ENCODE measurements at places on chromosomes 3 and 15. TPM values are rescaled to one million over a fixed set of nuclear protein-coding genes. Genes with fewer than 3 reads are reported as not detected.

DNA sequence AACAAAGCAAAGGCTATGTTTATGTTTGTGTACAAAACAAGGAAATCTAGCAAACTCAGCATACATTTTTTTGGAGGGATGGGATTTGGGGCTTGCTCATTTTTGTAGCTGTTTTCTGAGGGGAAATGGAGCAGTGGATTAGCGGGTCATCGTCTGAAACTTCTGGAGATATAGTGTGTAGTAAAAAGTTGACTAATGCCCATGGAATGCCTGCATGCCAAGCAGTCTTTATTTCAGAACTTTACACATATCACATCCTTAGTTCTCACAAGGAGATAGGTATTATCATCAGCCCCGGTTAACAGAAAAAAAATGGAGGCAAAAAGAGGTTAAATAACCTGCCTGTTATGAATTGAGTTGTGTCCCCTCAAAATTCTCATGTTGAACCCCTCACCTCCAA is 47.1 kb downstream of the ATP13A4 start:
- DNase-seq: no peak

DNA sequence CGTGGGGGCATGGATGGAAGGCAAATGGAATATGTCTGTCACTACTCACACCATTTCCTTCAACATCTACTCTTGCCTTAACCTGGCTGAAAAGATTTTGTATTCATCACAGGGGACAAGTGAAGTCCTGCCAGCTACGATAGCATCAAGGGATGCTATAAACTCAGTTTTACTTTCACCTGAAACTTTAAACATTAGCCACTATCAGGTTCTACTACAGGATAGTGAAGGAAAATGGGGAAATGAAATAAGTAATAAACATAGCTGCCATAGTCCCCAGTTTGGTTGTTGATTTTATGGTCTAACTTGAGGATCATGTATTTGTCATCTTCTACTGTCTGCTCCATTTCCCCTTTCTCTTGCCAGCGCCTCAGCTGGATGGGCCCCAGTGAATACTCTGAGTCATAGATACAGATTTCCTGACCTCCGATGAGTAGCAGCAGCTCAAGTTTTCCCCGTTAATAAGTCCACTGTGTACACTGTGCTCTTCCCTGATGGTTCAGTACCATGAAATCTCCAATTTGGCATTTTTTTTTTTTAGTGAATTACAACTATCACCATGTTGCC is 338.2 kb upstream of the SLCO3A1 start:
- DNase-seq: no peak

GRCh38 chr3:110479731-110480130 is 591.9 kb upstream of the NECTIN3 start:
- no peak for DNase-seq

- no peak for DNase-seq
Measured at GRCh38 chr3:172259726-172260248, 188.5 kb downstream of the GHSR start.

DNA sequence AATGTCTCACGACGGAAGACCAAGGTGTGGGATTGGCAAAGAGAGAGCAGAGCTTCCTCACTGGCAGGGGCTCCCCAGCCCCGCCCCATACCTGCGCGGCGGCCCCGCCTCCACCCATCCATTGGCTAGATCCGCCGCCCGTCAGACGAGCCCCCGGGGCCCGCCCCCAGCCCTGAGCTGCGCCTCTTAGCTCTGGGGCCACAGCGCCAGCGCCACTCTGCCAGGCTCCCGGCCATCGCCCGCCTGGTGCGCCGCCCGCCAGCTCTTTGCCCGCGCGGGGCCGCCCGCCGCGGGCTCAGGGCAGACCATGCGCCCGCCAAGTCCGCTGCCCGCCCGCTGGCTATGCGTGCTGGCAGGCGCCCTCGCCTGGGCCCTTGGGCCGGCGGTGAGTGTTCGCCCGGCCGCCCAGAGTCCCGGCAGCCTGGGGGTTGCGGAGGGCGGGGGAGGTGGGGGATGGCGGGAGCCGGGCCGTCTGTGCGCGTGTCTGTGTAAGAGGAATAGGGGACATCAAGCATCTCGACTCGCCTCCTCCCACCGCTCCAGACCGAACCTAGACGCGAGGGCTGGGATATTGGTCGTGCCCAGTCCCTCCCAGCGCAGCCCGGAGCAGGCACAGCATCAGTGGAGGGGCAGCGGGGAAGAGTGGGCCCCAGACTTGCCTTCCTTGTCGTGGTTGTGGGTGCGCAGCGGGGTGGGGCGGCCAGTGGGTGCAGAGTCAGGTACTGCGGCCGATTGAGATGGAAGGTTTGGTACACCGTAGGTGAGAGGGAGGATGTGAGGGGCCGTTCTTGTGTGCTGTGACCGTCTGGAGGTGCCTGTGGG is at the start of gene VIPR1:
TSS of gene VIPR1 (plus strand) at position 215 of the 822 bp plus-strand sequence. CDS start at position 308, 93 bp downstream.
- DNase-seq: peak; percentile 30

Gene NCBP2
- 69.2 TPM for total RNA-seq

DNA sequence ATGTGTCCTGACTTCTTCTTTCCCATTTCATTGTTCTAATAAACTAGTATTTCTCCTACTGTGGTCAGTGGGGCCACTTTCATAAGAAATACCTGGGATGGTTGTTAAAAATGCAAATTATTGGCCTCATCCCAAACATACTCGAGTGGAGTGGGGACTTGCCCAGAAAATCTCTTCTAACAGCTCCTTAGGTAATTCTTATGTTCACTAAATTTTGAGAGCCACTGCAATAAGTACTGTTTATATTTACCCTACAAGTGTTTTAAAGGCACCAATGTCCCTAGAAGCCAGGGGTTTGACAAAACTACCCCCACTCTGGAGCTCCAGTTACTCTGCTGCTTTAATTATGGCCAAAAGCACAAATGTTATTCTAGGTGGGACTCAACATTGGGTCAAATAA is 70.0 kb upstream of the ACP3 start:
- DNase-seq: no peak

Gene PPP1R14D
- total RNA-seq: 0.53 TPM

- DNase-seq: peak; percentile 4
Measured at GRCh38 chr3:71510510-71510909, 73.0 kb downstream of the FOXP1 start.

Gene GREM1
- 0.11 TPM for total RNA-seq

DNA sequence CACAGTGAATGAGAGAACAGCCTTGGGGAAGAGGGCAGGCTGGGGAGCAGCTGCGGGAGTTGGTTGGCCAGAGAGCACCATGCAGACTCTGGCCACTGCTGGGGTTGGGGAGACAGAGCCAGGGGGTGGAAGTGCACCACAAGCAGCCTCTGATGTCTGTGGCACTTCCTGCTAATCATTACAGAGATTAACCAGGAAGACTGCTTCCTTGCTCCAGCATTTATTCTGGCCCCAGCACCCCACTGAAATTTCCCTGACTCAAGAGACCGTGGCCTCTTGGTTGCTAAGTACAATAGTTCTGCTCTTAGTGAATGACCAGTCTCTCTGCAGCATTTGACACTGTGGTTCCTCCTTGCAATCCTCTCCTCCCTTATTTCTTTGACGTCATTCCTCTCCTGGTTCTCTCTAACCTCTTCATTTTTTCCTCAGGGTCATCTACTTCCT is 266.2 kb upstream of the ROPN1 start:
- no peak for DNase-seq

Gene SERINC4
- total RNA-seq: not detected

DNA sequence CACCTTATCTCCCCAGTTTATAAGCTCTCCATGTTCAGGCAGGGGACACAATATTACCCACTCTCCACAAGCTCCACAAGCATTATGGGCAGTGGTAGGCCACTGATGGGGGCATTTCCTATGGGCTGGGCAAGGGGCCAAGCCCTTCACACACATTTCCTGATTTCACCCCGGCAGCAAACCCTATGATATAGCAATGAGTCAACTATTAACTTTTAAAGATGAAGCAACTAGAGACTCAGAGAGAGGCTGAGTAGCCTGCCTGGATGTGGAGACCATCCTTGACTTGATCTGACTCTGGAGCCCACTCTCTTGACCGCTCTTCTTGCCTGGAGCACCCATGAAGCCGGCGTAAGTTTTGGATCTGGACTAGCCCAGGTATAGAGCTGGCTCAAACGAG is 27.4 kb downstream of the FOXL2NB start:
- DNase-seq: no peak

GRCh38 chr3:115513416-115513800 is 109.9 kb upstream of the GAP43 start:
- DNase-seq: no peak

Gene IMPG2
- 0.02 TPM for total RNA-seq

Gene TEX55
- total RNA-seq: not detected

DNA sequence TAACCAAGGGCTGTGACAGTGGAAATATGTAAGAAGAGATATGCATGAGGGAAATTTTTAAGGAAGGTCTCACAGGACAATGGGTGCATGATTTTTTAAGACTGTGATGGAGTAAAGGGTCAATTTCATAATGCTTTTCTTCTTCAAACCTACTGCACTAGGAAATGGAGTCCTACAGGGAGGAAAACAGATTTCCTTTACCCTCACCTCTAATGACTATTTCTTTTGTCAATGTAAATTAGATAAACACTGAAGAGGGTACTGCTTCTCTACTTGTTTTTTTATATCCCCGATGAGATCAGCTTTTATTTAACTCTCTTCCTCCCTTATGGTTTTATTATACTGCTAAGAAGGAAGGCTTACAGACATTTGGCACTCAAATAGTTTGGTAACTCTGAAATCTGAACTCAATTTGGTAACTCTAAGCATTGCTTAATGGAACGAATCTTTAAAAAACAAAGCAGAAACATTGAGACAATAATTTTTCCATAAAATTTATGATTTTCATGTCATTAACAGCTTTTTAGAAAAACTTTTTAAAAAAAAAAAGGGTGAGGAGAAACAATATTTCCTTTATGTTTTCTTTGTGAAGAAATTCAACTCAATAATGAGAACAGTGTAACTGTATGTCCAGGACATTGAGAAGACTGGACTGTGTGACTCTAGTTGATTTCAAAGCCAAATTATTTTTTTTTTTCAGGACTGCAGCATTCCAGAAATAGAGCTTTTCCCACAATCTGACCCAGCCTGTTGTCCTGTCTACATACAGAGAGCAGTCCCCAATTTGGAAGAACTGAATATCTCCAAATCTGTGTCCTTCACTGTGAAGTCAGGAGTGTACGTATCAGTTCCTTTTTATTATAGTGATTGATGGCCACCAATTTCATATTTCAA is 64.4 kb downstream of the CRYBG3 start:
- DNase-seq: no peak

DNA sequence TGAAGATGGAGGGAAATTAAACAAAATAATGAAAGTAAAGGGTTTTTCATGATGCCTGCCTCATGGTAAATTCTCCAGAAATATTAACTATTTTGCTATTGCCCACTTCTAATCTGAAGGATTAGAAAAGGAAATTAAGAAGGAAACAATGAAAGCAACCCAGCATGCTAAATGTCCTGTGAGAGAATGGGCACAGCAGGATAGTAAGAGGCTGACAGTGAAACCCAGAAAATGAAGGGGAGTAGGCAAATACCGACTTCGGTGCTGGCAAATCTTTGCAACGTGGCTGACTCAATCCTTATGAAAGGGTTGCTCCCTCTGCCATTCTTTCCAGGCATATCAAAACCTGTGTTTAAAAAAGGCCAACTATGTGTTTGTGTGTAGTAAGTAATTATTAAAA is 147.5 kb upstream of the SYNPR start:
- DNase-seq: no peak

Gene KBTBD8
- 16.2 TPM for total RNA-seq

Gene WNT5A
- total RNA-seq: not detected

DNA sequence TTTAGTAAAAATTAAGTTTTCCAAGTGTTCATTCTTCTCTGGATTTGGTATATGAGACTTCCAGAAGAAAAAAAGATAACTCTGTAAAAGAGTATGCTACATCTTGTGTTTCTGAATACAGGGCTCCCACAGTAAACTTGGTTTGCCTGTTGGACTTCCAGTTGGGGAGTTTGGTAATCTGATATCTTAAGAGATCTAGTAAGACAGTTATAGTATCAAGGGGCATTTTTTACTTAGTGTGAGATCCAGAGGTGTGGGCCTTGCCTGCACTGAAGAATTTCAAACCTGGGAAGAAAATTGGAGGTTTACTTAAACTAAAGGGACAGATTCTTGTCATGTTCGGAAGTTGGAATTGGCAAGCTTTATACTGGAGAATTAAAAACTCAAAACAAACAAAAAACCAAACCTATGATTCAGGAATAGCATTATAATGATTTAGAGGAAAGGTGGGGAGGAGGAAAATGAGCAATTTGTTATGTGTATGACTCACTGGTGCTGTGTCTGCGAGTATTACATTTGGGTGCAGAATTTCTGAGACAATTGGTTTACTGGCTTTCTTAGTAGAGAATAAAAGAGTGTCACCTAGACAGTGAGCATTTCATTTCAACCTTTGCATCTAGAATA is 58.9 kb upstream of the ULK4 start:
- DNase-seq: no peak

DNA sequence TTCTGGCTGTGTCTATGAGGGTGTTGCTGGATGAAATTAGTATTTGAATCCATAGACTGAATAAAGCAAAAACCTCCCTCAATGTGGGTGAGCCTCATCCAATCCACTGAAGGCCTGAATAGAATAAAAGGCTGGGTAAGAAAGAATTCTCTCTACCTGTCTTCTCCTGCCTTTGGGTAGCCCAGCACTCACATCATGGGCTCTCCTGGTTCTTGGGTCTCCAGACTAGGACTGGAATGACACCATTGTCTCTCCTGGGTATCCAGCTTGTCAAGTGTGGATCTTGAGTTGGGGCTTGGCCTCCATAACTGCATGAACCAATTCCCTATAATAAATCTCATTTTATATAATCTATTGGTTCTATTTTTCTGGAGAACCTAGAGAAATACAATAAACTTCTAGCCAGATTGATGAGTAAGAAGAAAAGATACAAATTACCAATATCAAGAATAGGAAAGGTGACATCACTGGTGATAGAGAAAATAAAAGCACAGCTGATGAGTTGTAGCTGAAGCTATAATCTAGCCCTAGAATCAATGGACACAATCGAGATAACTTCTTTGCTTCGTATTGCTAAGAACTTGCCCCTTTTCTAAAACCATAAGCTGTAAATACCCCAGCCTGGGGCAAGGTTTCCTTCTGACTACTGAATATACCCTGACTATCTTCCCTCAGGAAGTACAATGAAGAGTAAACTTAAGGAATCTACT is 106.4 kb downstream of the ANO10 start:
- DNase-seq: no peak

Gene P2RY13
- total RNA-seq: not detected

- no peak for DNase-seq
Measured at GRCh38 chr3:183515968-183516851, 39.3 kb downstream of the KLHL6 start.

GRCh38 chr15:42138968-42139386 is 17.5 kb downstream of the PLA2G4F start:
- peak; percentile 93 for DNase-seq

DNA sequence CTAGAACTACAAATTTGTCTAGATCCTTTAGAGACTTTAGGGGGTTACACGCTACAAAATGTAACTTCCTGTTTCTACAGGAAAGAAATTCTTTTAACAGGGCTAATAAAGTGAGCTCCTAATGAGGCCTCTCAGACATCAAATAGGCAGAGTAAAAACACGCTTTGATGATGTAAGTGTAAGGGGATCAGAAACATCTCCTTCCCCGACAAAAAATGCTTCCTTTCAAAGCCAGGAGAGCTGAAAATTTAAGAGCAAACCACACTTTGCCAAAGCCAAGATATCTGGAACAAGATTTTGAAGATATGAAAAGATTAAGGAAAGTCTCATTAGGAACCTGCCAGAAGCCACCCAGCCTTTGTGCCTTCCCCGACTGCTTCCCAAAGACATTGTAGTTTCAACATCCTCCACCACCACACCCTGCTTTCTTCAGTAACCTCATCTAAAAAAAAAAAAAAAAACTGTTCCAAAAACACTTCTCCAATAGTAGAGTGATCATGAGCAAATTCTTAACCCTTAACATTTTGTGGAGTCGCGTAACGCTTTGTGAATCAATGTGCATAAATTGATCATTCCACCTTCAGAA is 505.0 kb upstream of the THBS1 start:
- no peak for DNase-seq

Data from HepG2 (cell line).